ENCODE measurements at places on chromosomes 3 and 15.

- no peak for DNase-seq
Observed at GRCh38 chr3:178546079-178546478, 9.8 kb downstream of the KCNMB2 start.

GRCh38 chr3:13135251-13135810 is 62.1 kb upstream of the IQSEC1 start:
- peak; percentile 14 for DNase-seq

- no peak for DNase-seq
Observed at GRCh38 chr3:158703566-158703965, 28.7 kb downstream of the RARRES1 start.

DNA sequence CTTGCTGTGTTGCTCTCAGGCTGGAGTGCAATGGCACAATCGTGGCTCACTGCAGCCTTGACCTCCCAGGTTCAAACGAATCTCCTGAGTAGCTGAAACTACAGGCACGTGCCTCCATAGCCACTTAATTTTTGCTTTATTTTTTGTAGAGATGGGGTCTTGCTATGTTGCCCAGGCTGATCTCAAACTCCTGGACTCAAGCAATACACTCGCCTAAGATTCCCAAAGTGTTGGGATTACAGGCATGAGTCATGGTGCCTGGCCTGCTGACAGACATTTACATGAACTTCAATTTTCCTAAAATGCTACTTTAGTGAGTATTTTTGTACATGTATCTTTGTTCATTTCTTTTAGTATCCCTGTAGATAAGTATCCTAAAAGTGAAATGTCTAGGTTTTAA is 132.3 kb downstream of the SUCLG2 start:
- no peak for DNase-seq

- DNase-seq = no peak
Observed at GRCh38 chr3:24291646-24292045, 203.0 kb downstream of the THRB start.

DNA sequence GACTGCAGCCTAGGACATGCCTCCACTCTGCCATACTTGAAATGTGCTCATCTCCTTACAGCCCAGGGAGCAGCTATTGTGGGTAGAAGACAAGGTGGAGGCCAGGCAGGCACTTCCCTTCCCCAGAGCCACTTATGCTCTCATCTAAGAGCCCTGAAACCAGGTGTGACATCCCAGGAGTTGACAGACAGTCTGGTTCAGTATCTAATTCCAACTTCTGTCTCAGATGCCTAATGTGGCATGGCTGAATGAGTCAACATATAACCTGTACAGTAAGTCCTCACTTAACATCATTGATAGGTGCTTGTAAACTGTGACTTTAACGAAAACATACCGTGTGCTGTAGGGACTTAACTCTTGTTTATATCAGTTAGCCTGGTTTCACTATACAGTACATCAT is 1.2 kb upstream of the CAPN3 start:
- no peak for DNase-seq

- peak; percentile 57 for DNase-seq
Observed at GRCh38 chr3:42839616-42840015, 30.4 kb downstream of the ACKR2 start.

DNA sequence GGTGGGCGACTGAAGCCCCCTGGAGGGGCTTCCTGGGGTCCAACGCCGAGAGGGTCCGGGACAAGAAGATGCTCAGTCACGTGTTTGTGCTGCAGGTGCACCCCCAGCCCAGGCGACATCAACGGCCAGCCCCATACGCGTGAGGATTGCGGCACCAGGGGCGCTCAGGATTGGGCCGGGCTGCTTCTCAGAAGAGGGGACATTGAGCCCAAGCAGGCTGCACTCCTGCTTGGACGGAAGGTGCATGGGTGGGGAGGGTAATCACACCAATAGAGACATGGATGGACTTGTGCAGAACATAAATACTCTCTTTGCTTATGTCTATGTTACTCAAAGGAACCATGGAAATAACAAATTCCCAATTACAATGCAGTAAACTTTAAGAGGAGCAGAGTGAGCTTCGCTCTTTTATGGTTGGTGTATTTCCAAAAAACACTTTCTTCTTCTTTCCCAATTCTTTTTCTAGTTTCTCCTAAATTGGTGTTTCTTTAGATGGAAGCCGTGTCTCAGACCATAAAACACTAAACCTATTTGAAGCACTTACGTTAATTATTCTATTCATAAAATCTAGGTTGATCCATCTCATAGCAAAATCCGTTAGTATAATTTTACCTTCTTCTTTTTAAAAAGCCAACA is 182.7 kb downstream of the GOLGA6L6 start:
- no peak for DNase-seq

DNA sequence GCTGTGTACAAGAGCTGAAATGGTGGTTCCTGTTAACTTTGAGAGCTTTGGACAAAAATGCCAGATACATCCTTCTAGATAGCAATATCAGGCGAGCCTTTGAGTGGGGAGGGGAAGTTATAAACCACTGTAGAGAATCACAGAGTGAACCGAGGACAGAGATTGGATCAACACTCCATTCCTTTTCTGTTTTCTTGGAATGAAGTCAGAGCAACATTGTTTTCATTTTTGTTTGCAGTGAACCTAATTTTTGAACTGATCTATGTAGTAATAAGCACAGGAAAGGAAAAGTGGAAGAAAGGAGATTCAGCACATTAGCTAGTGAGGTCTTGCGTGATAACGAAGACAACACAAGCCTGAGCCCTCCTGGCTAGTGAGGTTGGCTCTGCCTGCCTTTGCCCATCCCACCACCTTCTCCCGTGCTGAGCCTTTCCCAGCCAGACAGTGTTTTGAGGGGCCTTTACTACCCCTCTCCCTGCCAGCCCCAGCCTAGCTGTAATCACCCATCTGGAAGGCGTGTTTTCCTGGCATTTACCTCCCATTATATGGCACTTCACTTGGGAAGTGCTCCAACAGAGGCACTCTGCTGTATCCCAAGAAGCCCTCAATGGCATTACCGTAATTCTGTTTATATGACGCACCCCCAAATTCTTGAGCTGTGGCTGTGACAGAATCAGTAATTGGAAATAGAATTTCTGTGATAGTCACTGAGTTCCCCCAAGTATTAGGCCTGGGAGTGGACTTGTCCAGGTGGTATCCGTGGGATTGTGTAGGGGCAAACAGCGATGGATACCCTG is 129.8 kb downstream of the CACNA1D start:
- DNase-seq = no peak

GRCh38 chr15:65292938-65293518 is 2.8 kb upstream of the RNU5A-1 start:
- no peak for DNase-seq

GRCh38 chr3:51935886-51936755 is 5.6 kb downstream of the RRP9 start:
- no peak for DNase-seq

DNA sequence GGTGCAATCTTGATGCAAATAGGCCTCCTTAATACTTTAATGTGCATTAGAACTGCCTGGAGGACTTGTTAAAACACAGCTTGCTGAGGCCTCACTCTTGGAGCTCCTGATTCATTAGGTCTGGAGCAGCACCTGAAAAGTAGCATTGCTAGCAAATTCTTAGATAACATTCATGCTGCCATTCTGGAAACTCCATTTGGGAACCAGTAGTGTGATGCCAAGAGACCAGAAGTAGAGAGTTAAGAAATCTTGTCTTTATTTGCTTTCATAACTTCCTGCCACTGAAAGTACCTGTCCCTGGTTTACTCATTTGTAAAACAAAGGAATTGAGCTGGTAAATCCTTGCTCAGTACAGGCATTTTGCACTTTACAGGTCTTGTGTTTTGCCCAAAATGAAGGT is 72.0 kb downstream of the RAP2B start:
- DNase-seq = no peak

Data from femur (tissue), 1 donor.